Karpas-422 (cell line): ENCODE measurements at places on chromosomes 6 and 20.

DNA sequence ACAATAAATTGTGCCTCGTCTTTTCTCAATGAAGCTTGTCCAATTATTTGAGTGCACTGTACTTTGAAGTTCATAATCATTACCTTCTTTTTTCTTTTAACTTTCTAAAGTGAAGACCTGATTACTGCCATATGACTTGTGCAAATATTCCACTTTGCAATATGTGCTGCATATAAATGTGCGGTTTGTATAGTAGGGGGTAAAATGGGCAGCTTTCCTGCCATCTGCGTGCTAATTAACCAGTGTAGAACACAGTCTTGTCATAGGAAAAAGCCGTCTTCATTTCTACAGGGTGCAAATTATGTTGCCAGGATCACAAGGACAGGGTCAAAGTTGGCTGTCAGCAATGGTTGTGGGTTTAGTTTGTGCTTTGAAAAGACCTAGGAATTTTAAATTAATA lies 397.0 kb downstream of the NKAIN2 start:
- no peaks in the 10 kb centered on the region for H3K36me3 ChIP-seq
- H3K27me3 ChIP-seq: no peaks in the 10 kb centered on the region
- no peaks in the 10 kb centered on the region for H3K4me1 ChIP-seq
- no peak overlapping the region for H3K4me3 ChIP-seq
- no peak overlapping the region for H3K27ac ChIP-seq
- no peak for DNase-seq

DNA sequence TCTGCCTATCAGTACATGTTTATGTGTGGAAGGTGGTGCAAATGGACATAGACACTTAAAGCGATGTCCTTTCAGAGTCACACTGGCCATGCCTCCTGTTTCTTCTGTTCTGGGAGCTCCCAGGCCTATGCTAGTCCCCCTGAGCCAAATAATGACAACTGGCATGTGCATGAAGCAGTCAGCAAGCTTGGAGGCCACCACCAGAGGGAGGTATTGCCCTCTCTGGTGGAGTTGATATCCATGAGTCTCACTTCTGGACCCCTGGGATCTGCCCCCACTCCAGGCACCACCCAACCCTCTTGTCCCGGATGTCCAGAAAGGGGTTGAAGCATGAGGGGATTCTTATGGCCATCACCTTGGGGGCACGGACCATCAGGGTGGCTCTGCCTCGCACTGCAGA lies 172.2 kb downstream of the AIG1 start:
- H3K4me3 ChIP-seq: no peak overlapping the region
- H3K27me3 ChIP-seq: no peaks in the 10 kb centered on the region
- H3K36me3 ChIP-seq: no peaks in the 10 kb centered on the region
- no peak overlapping the region for H3K27ac ChIP-seq
- H3K4me1 ChIP-seq: no peaks in the 10 kb centered on the region
- peak; percentile 75 for DNase-seq

DNA sequence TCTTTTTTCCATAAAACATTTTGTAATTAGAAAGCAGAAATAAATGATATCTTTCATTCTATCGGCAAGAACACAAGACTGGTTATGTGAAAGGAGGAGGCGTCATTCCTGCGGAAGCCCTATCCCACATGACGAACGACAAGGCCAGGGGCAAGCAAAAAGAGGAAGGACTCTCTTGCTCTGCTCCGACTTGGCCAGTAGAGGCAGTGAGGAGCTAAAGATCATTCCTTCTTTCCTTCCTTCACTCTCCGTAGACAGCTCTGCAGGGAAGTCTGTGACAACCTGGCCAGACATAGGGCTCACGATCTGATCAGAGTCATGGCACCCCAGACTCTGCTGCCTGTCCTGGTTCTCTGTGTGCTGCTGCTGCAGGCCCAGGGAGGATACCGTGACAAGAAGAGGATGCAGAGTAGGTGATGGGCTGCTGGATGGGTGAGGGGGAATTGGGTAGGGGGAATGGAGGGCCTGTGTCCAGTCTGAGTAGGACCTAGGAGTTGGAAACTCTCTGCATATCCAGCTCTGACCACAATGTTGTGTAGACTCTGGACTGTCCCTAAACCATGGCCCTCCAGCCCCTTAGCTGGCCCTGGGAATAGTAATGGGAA lies at the start of gene WFDC10A:
WFDC10A (plus strand) TSS at position 244 of the 605 bp plus-strand sequence; CDS start at position 319, 75 bp downstream.
- no peaks in the 10 kb centered on the region for H3K36me3 ChIP-seq
- no peak within 1 kb of the TSS for H3K4me3 ChIP-seq
- H3K27me3 ChIP-seq: no peaks in the 10 kb centered on the region
- no peaks in the 10 kb centered on the region for H3K4me1 ChIP-seq
- no peak within 1 kb of the TSS for H3K27ac ChIP-seq

- H3K36me3 ChIP-seq: no peaks in the 10 kb centered on the region
- no peaks in the 10 kb centered on the region for H3K27me3 ChIP-seq
- no peak overlapping the region for H3K4me3 ChIP-seq
- DNase-seq: no peak
- H3K4me1 ChIP-seq: no peaks in the 10 kb centered on the region
Observed at GRCh38 chr6:66103954-66104353, 396.9 kb upstream of the EYS start.

GRCh38 chr6:20056350-20056992 lies 155.8 kb downstream of the MBOAT1 start:
- H3K36me3 ChIP-seq: no peaks in the 10 kb centered on the region
- no peaks in the 10 kb centered on the region for H3K27me3 ChIP-seq
- peak; percentile 72 for DNase-seq
- H3K4me3 ChIP-seq: no peak overlapping the region
- no peaks in the 10 kb centered on the region for H3K4me1 ChIP-seq

GRCh38 chr6:117465691-117466090 lies 16.8 kb upstream of the DCBLD1 start:
- H3K4me1 ChIP-seq: no peaks in the 10 kb centered on the region
- no peak overlapping the region for H3K4me3 ChIP-seq
- no peak for DNase-seq
- no peak overlapping the region for H3K27ac ChIP-seq
- no peaks in the 10 kb centered on the region for H3K36me3 ChIP-seq
- H3K27me3 ChIP-seq: no peaks in the 10 kb centered on the region

DNA sequence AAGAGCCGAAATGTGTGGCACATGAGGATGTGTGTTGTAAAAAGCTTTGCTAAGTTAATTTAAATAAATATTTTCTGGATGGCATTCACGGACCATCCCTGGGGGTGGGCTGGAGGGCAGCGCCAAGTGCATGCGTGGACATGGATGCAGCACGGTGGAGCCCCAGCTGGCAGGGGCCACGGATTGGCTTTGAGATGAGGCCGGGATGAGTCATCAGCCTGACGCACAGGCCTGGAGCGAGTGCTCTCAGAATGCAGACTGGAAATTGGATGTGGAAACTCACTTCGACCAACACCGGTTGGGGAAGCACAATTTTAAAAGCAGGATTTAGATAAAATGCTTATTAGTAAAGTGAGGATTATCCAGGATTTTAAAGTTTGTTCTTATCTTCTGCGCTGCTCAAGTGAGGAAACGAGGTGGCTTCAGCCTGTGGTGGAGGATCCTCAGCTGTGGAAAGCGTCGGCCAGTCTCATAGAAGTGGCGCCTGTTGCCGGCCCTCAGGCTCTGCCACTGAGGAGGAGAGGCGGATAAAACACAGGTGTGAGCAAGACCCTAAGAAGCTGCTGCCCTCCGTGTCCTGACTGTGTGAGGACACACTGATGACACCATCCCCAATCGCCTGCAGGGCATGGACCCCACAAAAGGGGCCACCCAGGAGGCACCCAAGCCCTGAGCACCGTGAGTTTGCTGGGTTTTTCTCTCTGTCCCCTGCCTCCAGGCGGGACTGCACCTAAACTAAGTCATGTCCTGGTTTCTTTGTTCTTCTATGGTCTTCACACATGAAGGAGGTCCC lies 279.7 kb downstream of the CDH4 start:
- no peak overlapping the region for H3K4me3 ChIP-seq
- H3K4me1 ChIP-seq: no peaks in the 10 kb centered on the region
- H3K36me3 ChIP-seq: no peaks in the 10 kb centered on the region
- DNase-seq: no peak

DNA sequence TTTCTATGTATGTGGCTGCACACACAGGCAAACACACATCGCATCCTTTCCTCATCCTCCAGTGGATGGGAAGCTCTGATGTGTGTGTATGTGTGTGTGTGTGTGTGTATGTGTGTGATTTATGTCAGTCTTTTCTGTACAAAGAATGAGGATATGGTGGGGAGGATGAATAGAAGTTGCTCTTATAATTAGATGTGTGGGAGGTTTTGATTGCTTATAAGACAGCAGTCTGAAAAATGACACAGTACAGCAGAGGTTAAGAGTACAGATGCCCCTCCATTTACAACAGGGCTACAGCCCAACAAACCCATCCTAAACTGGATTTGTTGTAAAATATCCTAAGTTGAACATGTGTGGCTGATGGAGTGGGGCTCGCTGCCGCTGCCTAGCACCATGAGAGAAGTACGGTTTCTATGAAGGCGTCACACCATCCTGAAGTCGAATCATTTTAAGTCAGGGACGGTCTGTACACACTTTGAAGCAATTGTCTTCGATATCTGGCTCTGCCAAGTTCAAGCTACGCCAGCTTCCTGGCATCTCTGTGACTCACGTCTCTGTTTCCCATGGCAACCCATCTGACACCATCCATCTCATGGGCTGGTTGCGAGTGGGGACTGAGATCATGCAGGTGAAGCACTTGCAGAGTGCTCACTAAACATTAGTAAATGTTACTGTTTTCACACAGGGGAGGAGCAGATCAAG lies 252.6 kb downstream of the MYLK4 start:
- no peaks in the 10 kb centered on the region for H3K36me3 ChIP-seq
- no peaks in the 10 kb centered on the region for H3K4me1 ChIP-seq

DNA sequence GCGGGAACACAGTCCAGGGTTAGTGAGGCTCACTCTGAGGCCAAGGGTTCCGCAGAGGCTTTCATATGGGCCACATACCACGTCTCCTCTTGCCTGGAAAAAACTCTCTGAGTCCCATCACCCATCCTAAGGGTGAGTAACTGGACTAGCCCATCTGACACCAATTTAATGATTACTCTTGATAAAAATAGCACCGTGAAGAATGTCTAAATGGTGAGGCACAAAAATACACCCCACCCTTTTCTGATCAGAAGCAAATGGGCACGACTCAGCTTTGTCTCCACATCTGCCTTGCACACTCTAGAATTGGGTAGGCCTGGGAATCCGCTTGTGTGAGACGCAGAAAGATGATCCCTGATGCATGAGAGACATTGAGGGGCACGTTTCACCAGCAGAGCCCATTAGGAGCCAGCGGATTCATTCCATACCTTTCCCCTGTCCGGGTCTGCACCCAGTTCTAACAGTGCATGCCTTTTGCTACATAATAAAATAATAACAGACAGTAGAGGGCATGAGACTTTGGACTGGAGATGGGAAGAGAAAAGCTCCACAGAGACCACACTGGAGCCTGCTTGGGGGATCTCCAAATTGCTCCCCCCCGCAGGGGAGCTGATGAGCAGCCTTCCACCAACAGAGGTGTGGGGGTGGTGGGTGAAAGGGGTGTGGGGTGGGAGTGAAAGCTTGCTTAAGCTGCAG lies 110.0 kb upstream of the KCNK16 start:
- no peak overlapping the region for H3K4me3 ChIP-seq
- H3K4me1 ChIP-seq: no peaks in the 10 kb centered on the region
- no peak overlapping the region for H3K27ac ChIP-seq

GRCh38 chr20:53672484-53673129 lies 79.0 kb upstream of the ZNF217 start:
- no peak for DNase-seq
- no peaks in the 10 kb centered on the region for H3K4me1 ChIP-seq
- H3K27me3 ChIP-seq: no peaks in the 10 kb centered on the region
- no peaks in the 10 kb centered on the region for H3K36me3 ChIP-seq

DNA sequence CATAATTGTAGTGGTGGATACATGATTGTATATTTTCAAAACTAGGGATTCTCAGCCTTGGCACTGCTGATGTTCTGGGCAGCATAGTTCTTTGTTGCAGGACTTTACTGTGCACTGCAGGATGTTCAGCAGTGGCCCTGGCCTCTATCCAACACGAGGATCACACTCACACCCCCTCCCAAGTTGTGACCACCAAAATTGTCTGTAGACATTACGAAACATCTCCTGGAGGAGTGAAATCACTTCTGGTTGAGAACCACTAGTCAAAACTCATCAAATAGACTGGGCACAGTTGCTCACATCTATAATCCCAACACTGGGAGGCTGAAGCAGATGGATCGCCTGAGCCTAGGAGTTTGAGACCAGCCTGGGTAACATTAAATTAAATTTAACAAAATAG lies 123.1 kb upstream of the CDYL start:
- H3K36me3 ChIP-seq: no peaks in the 10 kb centered on the region
- H3K27ac ChIP-seq: no peak overlapping the region
- H3K4me1 ChIP-seq: no peaks in the 10 kb centered on the region
- no peak overlapping the region for H3K4me3 ChIP-seq

GRCh38 chr6:5457983-5458683 lies 196.8 kb downstream of the FARS2 start:
- H3K4me1 ChIP-seq: peaks cover 3% of the 10 kb centered on the region; the same call in 1 of the 2 replicates
- DNase-seq: no peak
- H3K27ac ChIP-seq: no peak overlapping the region
- H3K36me3 ChIP-seq: no peaks in the 10 kb centered on the region
- no peak overlapping the region for H3K4me3 ChIP-seq

DNA sequence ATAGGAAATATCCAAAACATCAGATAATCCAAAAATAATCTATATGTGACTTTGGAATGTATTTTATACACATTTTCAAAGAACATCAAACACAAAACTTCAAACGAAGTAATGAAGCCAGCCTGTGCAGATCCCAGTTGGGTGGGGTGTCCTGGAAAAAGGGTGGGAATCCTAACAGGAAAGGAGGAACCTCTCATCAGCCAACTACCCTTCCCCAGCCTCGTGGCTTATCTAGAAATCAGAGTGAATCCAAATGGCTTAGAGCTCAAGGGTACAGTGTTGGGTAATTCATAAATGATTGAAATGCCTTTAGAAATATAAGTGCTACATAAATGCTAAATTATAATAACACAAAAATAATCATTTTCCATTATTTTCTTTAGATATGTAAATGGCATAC lies 115.1 kb upstream of the SOX4 start:
- no peak overlapping the region for H3K4me3 ChIP-seq
- peaks cover 6% of the 10 kb centered on the region for H3K4me1 ChIP-seq
- H3K36me3 ChIP-seq: no peaks in the 10 kb centered on the region
- DNase-seq: no peak
- H3K27me3 ChIP-seq: no peaks in the 10 kb centered on the region

DNA sequence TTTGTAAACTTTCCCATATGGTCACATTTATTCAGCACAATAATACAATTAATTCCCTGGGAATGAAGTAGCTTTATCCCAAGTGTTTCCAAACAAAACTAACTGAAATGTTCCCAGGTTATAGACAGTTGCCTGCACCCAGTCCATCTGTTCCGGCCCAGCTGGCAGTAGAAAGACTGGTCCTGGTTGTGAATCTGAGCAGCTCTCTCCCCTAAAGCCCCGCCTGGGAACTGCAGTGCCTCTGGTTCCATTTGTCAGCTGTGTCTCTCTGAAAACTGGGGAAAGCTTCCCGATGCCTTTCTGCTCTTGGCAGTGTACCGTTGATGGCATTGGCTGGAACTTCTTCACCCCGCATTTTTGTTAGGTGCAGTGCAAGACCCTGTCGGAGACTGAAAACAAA lies 8.7 kb downstream of the MTHFD1L start:
- H3K27me3 ChIP-seq: no peaks in the 10 kb centered on the region
- no peak for DNase-seq
- no peak overlapping the region for H3K4me3 ChIP-seq
- H3K36me3 ChIP-seq: peaks cover 11% of the 10 kb centered on the region

- H3K4me3 ChIP-seq: no peak overlapping the region
- H3K27ac ChIP-seq: peak overlapping the region; percentile 91
- H3K36me3 ChIP-seq: no peaks in the 10 kb centered on the region
- H3K4me1 ChIP-seq: peaks cover 66% of the 10 kb centered on the region
- H3K27me3 ChIP-seq: no peaks in the 10 kb centered on the region
- no peak for DNase-seq
Observed at GRCh38 chr6:151692216-151692615, 115.3 kb upstream of the ESR1 start.
